ENCODE measurements at places on chromosomes 13 and 19.

DNA sequence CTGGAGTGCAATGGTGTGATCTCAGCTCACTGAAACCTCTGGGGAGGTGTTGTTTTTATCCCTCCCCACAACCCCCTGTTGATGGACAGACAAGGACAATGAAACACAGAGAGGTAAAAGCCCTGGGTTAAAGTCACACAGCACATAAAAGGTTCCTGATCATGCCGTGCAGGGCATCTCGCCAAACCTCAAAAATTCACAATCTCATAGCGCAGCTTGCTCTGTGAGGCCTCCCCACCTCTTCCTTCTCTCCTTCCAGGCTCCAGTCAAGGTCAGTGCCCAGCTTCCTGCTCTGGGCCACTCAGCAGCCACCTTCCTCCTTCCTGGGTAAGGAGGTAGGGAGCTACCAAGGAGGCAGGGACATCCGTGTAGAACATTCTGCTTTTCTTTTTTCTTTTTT lies 2.3 kb downstream of the FUT2 start:
- DNase-seq = no peak

- no peak for DNase-seq
Measured at GRCh38 chr19:4873930-4874329, 6.5 kb upstream of the PLIN3 start.

GRCh38 chr19:31257025-31257424 lies 92.2 kb downstream of the TSHZ3 start:
- DNase-seq = no peak

- DNase-seq = no peak
Measured at GRCh38 chr19:10809651-10810285, 26.2 kb downstream of the TMED1 start.

GRCh38 chr19:16180611-16181010 lies 4.6 kb upstream of the FAM32A start:
- DNase-seq = no peak

- peak; percentile 36 for DNase-seq
Measured at GRCh38 chr19:10505583-10506229, 2.5 kb upstream of the KEAP1 start.

GRCh38 chr13:31891472-31891871 lies 140.1 kb upstream of the FRY start:
- no peak for DNase-seq

All from right kidney (tissue), 9 donors.